ENCODE measurements at places on chromosomes 12 and 14.

GRCh38 chr12:104374071-104374470, 70.5 kb downstream of the EID3 start:
- no peak for DNase-seq

DNA sequence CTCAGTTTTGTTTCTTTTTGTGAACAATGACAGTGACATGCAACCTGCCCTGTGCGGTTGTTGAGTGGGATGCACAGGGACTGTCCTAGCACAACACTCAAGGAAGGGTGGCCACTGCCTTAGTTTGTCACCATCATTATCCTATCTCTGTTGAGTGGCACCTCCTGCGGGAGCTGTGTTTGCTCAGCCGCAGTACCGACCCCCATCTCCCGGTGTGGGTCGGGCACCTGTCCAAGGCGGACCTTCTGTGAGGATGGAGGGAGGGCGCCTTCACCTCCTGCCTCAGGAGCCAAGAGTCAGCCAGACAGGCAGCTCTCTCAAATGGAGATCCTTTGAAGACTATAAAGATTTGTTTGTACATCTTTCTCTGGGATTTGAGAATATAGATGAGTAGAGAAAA, 142.1 kb downstream of the TSPAN9 start:
- DNase-seq, result no peak

GRCh38 chr12:50690925-50691324, 73.0 kb upstream of the ATF1 start:
- no peak for DNase-seq

- DNase-seq, result no peak
Measured at GRCh38 chr12:127008755-127009403, 1258.1 kb upstream of the TMEM132C start.

- DNase-seq, result no peak
Measured at GRCh38 chr12:103475073-103475472, 20.7 kb downstream of the C12orf42 start.

GRCh38 chr12:51388069-51388799, 3.0 kb downstream of the GALNT6 start:
- no peak for DNase-seq

DNA sequence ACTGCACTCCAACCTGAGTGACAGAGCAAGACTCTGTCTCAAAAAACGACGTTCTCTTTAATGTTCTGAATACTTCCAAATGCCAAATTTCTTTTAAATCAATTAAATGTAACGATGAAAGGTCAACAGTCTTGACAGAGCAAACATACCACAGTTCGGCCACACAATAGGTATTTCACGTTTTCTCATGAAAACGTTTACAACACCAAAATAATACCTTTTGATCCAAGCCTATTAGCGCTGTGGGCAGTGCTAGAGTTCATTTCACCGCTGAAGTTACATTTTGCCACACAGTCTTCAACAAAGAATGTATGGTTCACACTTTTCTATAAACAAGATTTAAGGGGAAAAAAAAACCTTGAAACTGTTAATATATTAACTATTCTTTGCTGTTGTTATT, 122.1 kb downstream of the MED13L start:
- no peak for DNase-seq

GRCh38 chr12:4496145-4496838, 42.4 kb upstream of the RAD51AP1 start:
- DNase-seq, result no peak

DNA sequence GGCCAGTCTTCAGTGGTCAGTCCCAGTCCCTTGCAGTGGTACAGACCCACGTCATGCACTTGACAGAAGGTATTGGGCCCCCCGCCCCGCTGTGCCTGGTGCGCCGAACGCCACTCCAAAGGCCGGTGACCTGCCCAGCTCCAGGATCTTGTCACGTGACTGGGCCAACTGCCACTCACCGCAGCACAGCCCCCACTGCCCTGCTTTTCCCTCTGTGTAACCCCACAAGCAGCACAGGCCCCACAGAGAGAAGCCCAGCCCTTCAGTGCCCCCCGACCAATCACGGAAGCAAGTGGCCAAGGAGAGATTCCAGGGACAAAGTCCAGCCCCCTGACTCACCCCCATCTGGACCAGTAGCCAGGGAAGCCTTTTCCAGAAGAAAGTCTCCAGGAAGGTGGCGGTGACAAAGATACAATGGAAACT, 498 bp downstream of the GPR132 start:
- no peak for DNase-seq

DNA sequence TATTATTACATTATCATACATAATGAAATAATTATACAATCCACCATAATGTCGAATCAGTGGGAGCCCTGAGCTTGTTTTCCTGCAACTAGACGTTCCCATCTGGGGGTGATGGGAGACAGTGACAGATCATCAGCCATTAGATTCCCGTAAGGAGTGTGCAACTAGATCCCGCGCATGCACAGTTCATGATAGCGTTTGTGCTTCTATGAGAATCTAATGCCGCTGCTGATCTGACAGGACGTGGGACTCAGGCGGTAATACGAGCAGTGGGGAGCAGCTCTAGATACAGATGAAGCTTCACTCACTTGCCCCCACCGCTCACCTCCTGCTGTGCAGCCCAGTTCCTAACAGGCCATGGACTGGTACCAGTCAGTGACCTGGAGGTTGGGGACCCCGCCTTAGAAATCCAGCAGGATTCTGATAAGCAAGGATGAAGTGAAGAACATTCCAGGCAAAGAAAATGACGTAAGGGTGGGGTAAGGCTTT, 204.6 kb downstream of the ETV6 start:
- no peak for DNase-seq

DNA sequence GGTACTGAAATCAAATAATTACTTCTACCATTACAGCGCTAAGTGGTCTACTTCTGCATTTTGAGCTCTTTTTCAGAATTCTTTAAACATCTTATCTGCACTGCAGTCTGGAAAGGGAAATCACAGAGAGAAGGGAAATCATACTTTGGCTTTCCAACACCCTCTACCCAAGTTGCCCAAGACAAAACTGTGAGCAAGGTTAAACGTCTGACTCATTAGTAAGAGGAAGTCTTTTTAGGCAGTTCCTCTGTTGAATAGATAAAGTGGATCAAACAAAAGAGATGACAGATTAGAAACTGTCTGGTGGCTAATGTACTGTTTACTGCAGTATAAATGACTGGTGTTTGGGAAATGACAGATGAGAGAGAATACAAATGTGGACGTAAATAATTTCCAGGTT, 858.1 kb downstream of the NRXN3 start:
- no peak for DNase-seq

All from stimulated activated CD4-positive, alpha-beta T cell treated with anti-CD3 and anti-CD28 coated beads, Interleukin-1b, Interleukin-23, amount 100 ng/mL, for 1 hour (primary cell).